Activated naive CD8-positive, alpha-beta T cell treated with anti-CD3 and anti-CD28 coated beads, Interleukin-2, amount 50 U/mL, for 16 hours (primary cell): ENCODE measurements at places on chromosomes 11 and 22.

GRCh38 chr11:125685228-125685627, 4.6 kb upstream of the ACRV1 start:
- DNase-seq = no peak

DNA sequence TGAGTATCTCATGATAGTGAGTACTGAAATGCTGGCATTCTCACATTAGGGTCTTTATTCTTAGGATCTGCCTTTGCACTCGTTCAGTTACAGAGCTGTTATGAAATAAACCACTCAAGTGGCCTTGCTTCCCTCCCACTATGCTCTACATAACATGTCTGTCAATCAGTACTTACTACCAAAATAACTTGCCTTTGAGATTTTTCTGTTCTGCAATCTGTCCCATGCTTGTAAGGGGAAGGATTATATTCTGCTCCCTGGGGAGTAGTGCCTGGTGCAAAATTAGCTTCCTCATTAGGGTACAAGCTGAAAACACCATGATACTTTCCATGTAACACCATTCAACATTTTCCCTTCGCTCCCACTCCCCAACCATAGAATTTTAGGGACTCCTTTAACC, 1.9 kb upstream of the GRAP2 start:
- no peak for DNase-seq

DNA sequence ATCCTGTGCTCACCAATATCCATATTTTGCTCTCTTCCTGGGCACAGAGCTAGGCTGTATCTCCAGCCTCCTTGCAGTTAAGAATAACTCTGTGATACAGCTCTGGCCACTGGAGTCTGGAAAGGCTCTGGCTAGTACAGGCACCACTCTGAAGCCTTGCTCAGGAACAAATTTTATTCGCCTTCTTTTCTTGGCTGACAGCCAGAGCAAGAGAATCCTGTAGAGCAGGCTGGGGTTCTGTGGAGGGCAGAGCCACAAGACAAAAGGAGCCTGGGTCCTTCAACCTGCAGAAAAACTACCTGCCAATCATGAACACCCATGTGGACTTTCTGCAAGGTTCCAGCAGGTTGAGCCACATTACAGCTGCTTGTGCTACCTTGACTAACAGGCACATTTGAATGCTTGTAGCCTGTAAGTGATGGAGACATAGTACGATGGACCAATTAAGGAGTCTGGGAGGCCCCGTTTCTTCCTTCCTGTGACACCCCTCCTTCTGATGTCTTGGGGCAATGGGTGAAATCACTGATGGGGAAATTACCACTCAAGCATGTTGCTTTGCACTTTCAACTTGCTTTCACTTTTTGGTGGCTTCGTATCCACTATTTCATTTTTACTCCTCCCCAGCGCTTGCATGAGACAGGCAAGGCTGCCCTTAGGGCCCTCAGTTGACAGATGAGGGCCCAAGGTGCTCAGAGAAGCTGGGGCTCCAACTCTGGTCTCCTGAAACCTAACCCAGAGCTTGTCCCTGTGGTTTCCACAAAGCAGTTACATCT, 267.2 kb upstream of the SYN3 start:
- no peak for DNase-seq

DNA sequence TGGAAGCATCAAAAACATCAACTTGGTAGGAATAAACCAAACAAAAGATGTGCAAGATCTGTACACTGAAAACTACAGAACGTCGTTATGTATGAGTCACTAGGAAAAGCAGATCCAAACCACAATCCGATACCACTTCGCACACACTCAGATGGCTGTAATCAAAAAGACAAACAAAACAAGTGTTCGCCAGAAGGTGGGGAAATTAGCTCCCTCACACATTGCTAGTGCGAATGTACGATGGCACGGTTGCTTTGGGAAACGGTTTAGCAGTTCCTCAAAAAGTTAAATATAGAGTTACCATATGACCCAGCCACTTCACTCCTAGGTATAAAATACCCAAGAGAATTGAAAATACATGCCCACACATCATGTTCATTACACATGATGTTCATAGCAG, 14.8 kb upstream of the CARD10 start:
- DNase-seq = no peak

DNA sequence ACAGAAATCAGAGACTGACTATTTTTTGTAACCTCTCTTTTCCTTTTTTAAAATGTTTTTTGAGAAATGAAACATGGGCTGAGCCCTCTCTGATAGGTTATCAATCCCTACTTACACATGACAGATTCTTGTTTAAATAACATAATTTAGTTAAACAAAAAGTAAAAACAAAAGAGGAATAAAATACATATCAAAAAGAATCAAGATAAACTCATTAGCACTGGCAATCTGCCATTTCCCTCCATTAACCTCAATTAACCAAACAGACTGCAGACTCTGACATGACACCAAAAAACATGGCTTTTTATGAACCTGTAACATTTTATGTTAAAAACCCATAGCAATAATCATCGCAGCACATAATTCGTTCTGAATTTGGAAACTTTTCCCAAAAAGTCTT, 284.4 kb upstream of the MTNR1B start:
- no peak for DNase-seq

GRCh38 chr11:67517784-67518552, 5.3 kb downstream of the CABP2 start:
- DNase-seq = no peak

- no peak for DNase-seq
These were observed 398 bp upstream of the CRACR2B start for GRCh38 chr11:827146-827896.

- no peak for DNase-seq
These were observed 6.6 kb downstream of the TRIM34 start for GRCh38 chr11:5631417-5631816.

DNA sequence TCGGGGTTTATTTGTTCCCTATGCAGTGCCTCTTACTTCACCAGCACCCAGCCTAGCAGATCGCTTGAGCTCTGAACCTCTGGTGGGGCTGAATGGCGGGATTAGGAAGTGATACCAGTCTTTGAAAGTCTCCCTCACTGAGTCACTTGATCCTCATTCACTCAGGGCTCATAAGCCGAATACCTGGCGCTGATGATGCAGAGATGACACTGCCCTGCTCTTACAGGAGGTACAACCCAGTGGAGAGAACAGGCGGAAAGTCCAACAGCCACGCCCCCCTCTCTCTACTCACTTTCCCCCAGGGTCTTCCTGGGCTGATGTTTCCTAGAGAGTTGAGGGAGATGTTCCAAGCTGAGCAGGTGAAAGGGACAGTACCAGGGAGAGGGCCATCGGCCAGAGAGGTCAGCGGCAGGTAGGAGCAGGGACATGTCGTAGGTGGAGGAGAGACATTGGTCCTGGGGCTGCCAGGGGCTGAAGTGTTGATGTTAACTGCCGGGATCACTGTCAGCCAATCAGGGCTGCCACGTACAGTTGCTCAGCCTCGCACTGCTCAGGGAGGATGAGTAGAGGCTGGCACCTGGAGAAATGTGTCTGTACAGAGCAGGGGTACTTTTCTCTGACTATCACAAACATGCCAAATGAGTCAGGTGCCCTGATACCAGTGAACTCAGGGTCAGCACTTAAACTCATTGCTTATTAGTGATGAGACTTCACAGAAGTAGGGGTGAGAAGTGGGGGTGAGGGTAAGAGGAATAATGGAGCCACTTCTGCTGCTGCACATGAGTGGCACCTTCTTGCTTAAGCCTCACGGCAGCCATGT, 9.9 kb upstream of the APOBEC3A start:
- DNase-seq = no peak

GRCh38 chr11:86798988-86799387, 1.4 kb upstream of the PRSS23 start:
- DNase-seq = no peak

GRCh38 chr11:83871054-83871453, 584.9 kb upstream of the CCDC90B start:
- no peak for DNase-seq

- no peak for DNase-seq
These were observed 13.9 kb upstream of the TXNRD2 start for GRCh38 chr22:19955241-19956128.

DNA sequence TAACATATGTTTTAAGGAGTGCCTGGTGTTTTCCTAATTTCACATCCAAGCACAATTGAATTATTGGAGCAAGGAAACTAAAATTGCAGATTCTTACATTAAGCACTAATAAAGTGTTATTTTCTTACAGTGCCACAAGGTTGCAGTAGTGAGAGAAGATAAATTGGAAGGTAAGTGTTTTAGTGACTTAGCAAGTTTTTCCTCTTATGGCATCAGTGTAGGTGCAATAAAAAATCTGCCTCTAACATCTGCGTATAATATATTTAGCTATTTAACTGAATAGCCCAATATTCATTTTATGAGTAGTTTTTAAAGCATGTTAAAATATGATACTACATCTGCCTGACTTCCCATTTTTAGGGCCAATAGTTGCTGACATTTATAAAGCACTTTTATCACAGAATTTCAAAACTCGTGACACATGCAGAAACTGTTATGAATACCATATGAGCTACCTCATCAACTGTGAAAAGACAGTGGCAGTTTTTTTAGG, 19.0 kb downstream of the POLD3 start:
- DNase-seq = no peak

DNA sequence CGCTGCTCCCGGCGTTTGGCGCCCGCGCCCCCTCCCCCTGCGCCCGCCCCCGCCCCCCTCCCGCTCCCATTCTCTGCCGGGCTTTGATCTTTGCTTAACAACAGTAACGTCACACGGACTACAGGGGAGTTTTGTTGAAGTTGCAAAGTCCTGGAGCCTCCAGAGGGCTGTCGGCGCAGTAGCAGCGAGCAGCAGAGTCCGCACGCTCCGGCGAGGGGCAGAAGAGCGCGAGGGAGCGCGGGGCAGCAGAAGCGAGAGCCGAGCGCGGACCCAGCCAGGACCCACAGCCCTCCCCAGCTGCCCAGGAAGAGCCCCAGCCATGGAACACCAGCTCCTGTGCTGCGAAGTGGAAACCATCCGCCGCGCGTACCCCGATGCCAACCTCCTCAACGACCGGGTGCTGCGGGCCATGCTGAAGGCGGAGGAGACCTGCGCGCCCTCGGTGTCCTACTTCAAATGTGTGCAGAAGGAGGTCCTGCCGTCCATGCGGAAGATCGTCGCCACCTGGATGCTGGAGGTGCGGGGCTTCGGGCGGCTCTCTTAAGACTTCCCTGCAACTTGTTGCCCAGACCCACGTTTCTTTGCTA, at the start of gene CCND1:
CCND1 (plus strand) TSS at position 162 of the 587 bp plus-strand sequence; CDS start at position 320, 158 bp downstream.
- no peak for DNase-seq

GRCh38 chr11:65526744-65527143, 1.9 kb downstream of the SCYL1 start:
- no peak for DNase-seq

GRCh38 chr11:126265811-126266210, 2.9 kb downstream of the SRPRA start:
- DNase-seq = no peak

DNA sequence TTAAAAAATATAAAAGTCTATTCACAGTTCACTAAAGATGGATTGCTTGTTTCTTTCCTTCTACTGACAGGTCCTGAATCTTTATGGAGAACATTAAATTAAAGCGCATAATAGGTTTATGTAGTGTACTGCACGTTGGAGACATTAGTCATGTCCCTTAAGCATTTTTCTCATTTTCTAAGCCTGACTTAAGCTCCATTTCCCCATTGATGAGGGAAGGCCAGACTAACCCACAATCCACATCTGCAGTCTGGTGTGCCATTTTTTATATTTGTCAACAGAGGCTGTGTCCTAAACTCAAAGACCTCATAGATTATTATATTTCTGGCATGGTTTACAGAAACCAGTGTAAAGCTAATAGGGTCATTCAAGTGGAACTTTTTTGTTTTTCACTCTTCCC, 39.9 kb downstream of the CADM1 start:
- DNase-seq = no peak

GRCh38 chr11:57466680-57467079, 6.4 kb downstream of the RTN4RL2 start:
- no peak for DNase-seq

GRCh38 chr11:1233351-1234053, 10.6 kb downstream of the MUC5B start:
- DNase-seq = no peak

GRCh38 chr22:19820880-19821522, 33.7 kb downstream of the GNB1L start:
- no peak for DNase-seq

GRCh38 chr22:50502096-50502495, 5.4 kb downstream of the LMF2 start:
- DNase-seq = no peak

DNA sequence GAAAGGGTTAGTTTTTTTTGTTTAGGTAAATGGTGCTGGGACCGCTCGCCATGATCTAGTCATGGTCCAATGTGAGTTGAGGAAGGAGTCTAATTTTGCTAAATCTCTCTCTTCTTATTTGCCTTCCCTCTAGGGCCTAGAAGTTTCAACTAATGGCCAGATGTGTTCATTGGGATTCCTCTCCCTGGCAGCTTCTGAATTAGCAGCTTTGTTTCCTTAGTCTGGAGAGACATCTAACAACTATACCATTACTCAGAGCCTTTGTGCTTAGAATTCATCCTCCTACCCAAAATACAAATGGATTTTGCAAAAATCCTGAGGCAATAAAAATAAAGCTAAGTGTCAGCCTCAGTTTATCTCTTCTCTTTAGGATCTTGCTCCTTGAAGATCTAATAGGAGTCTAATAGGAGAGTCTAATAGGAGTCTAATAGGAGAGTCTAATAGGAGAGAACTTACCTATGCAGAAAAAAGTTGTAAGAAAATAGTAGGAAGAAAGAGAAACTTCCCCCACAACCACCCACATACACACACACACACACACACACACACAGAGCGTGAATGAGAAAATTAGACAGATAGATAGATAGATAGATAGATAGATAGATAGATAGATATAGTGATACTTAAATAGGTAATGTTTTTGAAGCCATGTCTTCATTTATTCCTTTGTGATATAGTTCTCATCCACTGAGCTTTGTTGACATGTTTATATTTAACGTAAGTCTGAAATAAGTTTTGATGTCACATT, 980.5 kb upstream of the CNTN5 start:
- no peak for DNase-seq

DNA sequence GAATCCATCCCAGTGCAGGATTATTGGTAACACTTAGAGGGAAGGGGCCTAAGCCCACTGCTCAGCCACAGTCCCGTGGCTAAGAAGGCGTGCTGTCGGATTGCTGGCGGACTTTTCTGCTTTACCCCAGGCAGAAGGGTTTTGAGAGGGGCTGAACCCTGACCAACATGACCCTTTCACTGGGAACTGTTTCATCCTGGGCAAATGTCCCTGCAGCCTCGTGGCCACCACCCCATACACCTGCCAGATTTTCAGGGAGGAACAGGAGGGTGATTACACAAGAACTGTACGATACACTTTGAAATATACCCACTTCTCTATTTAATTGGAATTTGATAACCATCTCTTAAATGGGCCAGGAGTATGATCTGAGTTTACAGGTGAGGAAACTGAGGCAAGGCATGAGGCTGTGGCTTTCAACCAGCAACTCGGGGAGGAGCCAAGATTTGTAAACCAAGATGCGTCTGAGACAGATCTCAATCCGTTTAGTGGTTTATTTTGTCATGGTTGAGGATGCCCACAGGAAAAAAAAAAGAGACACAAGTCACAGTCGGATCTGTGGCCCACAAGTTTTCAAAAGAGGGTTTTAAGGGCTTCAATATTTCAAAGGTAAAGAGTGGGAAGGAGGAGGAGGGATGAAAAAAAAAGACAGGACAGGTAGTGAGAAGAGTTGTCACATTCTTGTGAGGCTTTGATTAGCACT, 6.1 kb upstream of the APOL3 start:
- DNase-seq = no peak

- peak; percentile 32 for DNase-seq
These were observed 667 bp downstream of the CD81 start for GRCh38 chr11:2377511-2378443.

- no peak for DNase-seq
These were observed 508.2 kb downstream of the METTL15 start for GRCh38 chr11:28616160-28616965.
